ENCODE measurements at places on chromosomes 1 and 21.

DNA sequence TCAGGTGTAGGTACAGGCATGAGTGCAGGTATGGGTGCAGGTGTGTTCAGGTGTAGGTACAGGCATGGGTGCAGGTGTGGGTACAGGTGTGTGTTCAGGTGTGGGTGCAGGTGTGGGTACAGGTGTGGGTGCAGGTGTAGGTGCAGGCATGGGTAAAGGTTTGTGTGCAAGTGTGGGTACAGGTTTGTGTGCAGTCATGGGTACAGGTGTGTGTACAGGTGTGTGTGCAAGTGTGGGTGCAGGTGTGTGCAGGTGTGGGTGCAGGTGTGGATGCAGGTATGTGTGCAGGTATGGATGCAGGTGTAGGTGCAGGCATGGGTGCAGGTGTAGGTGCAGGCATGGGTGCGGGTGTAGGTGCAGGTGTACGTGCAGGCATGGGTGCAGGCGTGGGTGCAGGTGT is 79.4 kb upstream of the ACTL8 start:
- no peak for DNase-seq
- no peak overlapping the region for H3K4me3 ChIP-seq

- H3K4me1 ChIP-seq: peaks cover 7% of the 10 kb centered on the region
- peak; percentile 71 for DNase-seq
- peak within 1 kb of the TSS; percentile 49 for H3K4me3 ChIP-seq
- H3K27me3 ChIP-seq: peaks cover 16% of the 10 kb centered on the region
- no peaks in the 10 kb centered on the region for H3K36me3 ChIP-seq
- no peak within 1 kb of the TSS for H3K27ac ChIP-seq
Observed at GRCh38 chr1:154567386-154568156, at the start of gene CHRNB2. TSS of gene CHRNB2 (plus strand) at chr1:154567778. CDS start at chr1:154568045, 267 bp downstream.

DNA sequence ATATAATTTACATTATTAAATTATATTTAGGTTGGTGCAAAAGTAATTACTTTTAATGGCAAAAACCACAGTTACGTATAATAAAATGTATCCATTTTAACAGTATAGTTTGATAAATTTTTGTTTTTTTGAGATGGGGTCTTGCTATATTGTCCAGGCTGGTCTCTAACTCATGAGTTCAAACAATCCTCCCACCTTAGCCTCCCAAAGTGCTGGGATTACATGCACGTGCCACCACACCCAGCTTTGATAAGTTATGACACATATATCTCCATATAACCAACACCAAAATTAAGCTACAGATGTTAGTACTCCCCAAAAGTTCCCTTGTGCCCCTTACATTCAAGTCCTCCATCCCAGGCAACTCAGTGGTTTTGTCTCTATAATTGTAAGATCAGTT is 163.1 kb downstream of the SMYD3 start:
- DNase-seq: no peak
- H3K27ac ChIP-seq: no peak overlapping the region
- peaks cover 3% of the 10 kb centered on the region for H3K4me1 ChIP-seq
- H3K36me3 ChIP-seq: peaks cover 35% of the 10 kb centered on the region
- no peaks in the 10 kb centered on the region for H3K27me3 ChIP-seq

DNA sequence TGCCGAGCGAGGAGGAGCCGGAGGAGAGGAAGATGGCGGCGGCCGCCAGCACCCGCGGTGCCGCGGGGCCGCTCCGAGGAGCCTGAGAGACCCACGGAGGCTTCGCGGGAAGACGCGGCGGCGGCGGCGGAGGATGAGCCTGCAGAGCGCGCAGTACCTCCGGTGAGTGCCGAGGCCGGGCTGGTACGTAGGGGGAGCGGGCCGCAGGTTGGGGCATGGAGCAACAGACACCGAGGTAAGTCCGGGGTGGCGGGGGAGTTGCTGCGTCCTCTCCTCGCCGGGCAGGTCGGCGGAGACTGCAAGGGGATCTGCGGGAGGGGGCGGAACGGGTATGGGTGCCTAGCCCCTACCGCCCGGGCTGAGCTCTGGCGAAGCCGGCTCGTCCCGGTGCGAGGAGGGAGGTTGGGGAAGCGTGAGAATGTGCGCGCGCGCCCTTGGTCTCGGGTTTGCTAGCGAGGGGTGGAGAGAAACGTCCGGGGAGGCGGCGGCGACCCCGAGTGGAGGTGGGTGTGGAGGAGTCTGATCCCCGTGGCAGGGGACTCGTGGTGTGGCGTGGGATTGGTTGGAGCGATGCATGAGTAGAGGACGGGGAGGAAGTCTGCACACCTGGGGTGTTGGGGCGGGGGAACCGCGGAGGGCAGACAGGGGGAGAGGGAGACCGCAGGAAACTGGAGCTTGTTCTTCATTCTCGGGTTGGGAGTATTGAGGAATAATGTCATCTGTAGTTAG is at the start of gene SMG7:
TSS of gene SMG7 (plus strand) at position 12 of the 729 bp plus-strand sequence. CDS start at position 134, 122 bp downstream.
- no peaks in the 10 kb centered on the region for H3K27me3 ChIP-seq
- peak within 1 kb of the TSS; percentile 99 for H3K27ac ChIP-seq
- H3K4me1 ChIP-seq: peaks cover 23% of the 10 kb centered on the region
- DNase-seq: peak; percentile 65
- H3K36me3 ChIP-seq: peaks cover 7% of the 10 kb centered on the region

- no peak for DNase-seq
- no peaks in the 10 kb centered on the region for H3K27me3 ChIP-seq
Observed at GRCh38 chr21:15433091-15433490, 296.7 kb upstream of the USP25 start.

DNA sequence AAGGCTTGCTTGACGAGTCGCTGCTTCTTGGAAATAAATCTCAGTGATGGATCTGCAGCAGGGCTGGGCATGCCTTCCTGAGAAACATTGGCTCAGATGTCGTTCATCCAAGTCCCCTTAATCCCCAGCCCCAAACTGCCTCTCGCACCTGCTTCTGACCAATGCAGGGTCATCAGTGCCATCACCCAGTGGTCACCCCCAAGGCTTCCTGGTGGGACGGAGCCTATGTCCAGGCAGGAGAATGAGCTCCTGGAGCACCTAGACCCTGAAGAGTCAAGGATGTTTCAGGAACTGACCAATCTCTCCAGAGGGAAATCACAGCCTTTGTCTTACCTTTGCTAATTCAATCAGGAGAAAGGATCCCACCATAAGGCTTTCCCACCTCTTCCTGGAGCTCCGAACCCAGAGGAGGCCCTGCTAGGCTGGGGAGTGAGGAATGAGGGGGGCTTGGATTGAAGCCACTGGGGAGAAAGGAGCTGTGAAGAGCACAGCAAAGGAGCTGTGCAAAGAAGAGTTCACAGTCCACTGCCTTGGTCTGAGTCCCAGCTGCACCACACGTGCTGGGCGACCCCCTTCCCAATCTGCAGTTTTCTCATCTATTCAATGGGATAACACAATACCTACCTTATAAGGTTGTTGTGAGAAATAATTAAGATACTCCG is 416.1 kb downstream of the NPHP4 start:
- no peak overlapping the region for H3K4me3 ChIP-seq
- DNase-seq: no peak
- H3K36me3 ChIP-seq: no peaks in the 10 kb centered on the region
- no peaks in the 10 kb centered on the region for H3K4me1 ChIP-seq
- H3K27ac ChIP-seq: no peak overlapping the region

DNA sequence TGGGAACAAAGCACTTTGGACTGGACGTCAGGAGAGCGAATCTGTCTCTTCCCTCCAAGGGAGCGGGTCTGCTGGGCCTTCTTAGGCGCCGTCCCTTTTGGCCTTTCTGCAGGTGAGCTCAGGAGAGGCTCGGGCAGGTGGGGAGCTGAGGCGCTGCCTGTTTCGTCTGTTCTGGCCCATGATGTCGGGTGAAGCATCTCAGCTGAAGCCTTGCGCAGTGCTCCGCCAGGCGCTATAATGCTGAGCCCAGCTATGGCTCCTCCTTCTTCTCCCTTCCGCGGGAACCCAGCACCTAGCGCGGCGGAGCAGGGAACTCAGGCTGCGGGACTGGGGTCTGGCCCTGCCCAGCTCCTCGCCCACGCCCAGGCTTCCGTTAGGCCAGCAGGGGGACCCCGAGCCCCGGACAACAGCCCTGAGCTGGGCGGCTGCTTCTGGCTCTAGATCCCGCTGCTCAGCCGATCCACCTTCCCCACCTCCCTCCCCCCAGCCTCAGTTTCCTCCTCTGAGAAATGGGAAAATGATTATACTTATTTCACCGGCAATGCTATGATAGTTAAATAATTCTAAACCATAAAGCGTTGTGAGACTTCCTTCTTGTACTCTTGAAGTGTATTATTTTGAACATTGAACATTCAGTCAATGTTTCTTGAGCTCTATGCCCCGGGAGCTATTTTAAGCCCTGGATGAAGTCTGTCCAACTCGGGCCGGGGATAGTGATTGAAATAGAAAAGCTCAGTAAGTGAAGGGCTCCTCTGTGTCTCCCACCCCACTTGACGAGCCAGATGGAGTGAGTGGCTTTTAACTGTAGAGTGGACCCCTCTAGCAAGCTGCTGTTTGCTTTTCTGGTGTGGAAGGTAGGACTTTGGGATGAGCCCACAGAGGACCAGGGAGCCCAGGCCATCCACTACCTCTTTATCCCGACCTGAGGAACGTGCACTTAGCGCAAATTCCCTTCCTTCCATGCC is 9.6 kb upstream of the ADORA1 start:
- H3K27me3 ChIP-seq: peaks cover 41% of the 10 kb centered on the region
- DNase-seq: peak; percentile 57
- H3K36me3 ChIP-seq: no peaks in the 10 kb centered on the region
- H3K4me3 ChIP-seq: no peak overlapping the region

- H3K27ac ChIP-seq: no peak overlapping the region
- peaks cover 1% of the 10 kb centered on the region for H3K27me3 ChIP-seq
- no peaks in the 10 kb centered on the region for H3K36me3 ChIP-seq
- DNase-seq: no peak
Observed at GRCh38 chr1:184952428-184952827, 21.9 kb downstream of the NIBAN1 start.

DNA sequence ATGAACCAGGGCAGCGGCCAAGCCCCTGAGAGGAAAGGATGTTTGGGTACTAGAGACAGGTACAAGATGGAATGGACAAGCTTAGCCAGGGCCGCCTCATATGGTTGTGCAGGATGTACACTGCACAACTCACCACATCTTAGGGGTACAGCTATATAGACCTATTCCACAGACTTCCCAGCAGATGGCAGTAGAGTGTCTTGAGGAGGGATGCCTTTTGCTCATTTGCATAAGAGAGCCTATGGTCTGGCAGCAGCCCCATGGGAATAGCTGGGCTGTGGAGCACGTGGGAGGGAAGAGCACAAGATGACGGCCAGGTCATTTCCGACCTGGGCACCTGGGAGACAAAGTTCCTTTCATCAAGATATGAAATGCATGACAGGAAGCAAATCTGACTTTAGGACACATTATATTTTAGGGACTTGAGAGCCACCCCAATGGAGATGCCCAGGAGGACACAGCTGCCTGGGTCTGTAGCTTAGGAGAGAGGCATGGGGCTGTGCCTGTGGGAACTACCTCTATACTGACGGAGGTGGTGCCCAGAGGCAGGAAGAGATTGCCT is 215.5 kb downstream of the KCNJ6 start:
- H3K4me3 ChIP-seq: no peak overlapping the region
- H3K27ac ChIP-seq: no peak overlapping the region
- H3K36me3 ChIP-seq: no peaks in the 10 kb centered on the region
- peaks cover 9% of the 10 kb centered on the region for H3K27me3 ChIP-seq
- peak; percentile 20 for DNase-seq

DNA sequence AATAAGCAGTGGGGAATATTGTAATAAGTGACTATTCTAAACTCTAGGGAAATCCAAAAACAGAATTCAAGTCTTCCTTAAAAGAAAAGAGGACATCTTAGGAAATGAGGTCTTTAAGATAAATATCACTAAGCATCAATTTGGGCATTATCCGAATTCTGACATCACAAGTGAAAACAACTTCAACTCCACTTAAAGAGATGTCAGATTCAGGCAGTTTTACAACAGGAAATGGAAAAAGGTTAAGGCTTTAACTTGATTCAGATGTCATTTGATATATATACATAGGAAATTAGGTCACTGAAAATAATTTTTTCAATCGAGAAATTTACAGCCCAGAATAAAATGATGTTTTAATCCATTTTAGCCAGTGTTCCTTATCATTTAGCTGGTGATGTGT is 435.4 kb downstream of the SETD4 start:
- no peaks in the 10 kb centered on the region for H3K4me1 ChIP-seq
- no peaks in the 10 kb centered on the region for H3K36me3 ChIP-seq
- H3K27ac ChIP-seq: no peak overlapping the region
- DNase-seq: no peak

GRCh38 chr1:219659005-219659600 is 46.2 kb upstream of the ZC3H11B start:
- H3K4me1 ChIP-seq: no peaks in the 10 kb centered on the region
- H3K36me3 ChIP-seq: no peaks in the 10 kb centered on the region
- H3K27me3 ChIP-seq: peaks cover 26% of the 10 kb centered on the region
- no peak for DNase-seq
- H3K4me3 ChIP-seq: no peak overlapping the region
- H3K27ac ChIP-seq: no peak overlapping the region

- DNase-seq: peak; percentile 24
- H3K36me3 ChIP-seq: peaks cover 1% of the 10 kb centered on the region
- no peak overlapping the region for H3K4me3 ChIP-seq
- peaks cover 52% of the 10 kb centered on the region for H3K27me3 ChIP-seq
Observed at GRCh38 chr1:231465051-231465450, 43.0 kb upstream of the EGLN1 start.

DNA sequence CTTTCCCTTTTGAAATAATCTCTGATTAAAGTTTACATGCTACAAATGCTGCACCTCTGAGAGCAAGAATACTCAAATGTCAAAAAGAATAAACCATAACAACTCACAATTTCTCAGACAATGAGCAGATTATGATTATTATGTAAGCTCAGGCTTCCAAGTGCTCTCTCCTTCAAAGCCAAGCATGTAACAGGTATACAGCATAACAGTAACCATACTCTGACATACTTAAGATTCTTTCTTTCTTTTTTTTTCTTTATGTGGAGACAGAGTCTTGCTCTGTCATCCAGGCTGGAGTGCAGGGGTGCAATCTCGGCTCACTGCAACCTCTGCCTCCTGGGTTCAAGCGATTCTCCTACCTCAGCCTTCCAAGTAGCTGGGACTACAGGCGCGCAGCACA is 155.4 kb downstream of the EIF4G3 start:
- no peak overlapping the region for H3K27ac ChIP-seq
- H3K4me1 ChIP-seq: peaks cover 16% of the 10 kb centered on the region
- no peak for DNase-seq
- H3K4me3 ChIP-seq: no peak overlapping the region
- H3K27me3 ChIP-seq: no peaks in the 10 kb centered on the region

GRCh38 chr1:101388904-101389546 is 152.2 kb downstream of the S1PR1 start:
- peak; percentile 43 for DNase-seq
- peaks cover 7% of the 10 kb centered on the region for H3K4me1 ChIP-seq
- H3K36me3 ChIP-seq: no peaks in the 10 kb centered on the region
- H3K27ac ChIP-seq: no peak overlapping the region
- no peak overlapping the region for H3K4me3 ChIP-seq
- no peaks in the 10 kb centered on the region for H3K27me3 ChIP-seq

DNA sequence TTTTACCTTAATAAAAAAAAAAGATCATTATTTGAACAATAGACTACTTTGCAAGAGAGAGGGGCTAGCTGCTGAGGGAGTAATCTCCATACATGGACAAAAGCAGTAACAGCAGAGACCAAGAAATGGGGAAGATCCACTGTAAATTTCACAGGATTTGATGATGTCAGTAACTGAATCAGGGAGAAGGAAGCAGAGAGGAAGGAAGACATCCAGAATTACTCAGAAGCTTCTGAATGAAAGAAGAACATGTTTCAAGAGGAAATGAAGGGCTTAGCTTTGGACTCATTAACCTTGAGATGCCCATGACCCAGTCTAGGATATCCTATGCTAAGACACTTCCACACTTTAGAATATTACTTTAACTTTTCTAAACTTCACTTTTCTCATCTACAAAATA is 60.4 kb downstream of the SLC44A5 start:
- no peak overlapping the region for H3K27ac ChIP-seq
- no peak for DNase-seq
- peaks cover 12% of the 10 kb centered on the region for H3K27me3 ChIP-seq
- no peak overlapping the region for H3K4me3 ChIP-seq
